ENCODE measurements at places on chromosomes 7 and 10.

DNA sequence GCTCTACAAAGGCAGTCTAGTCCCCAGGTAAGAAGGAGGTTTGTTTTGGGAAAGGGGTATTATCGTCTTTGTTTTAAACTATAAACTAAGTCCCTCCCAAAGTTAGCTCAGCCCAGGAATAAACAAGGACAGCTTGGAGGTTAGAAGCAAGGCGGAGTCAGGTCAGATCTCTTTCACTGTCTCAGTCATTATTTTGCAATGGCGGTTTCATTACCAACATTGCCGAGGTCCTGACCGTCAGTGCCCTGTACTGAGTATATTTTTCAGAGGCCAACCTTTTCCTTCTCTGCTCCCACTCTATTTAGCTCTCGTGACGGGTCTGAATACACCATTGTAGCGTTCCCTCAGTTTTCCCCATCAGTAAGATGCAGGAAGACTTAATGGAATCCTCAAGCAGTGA, 184.5 kb downstream of the PRKCQ start:
- no peak for DNase-seq

- DNase-seq: no peak
Observed at GRCh38 chr10:133129859-133130495, 30.0 kb upstream of the KNDC1 start.

DNA sequence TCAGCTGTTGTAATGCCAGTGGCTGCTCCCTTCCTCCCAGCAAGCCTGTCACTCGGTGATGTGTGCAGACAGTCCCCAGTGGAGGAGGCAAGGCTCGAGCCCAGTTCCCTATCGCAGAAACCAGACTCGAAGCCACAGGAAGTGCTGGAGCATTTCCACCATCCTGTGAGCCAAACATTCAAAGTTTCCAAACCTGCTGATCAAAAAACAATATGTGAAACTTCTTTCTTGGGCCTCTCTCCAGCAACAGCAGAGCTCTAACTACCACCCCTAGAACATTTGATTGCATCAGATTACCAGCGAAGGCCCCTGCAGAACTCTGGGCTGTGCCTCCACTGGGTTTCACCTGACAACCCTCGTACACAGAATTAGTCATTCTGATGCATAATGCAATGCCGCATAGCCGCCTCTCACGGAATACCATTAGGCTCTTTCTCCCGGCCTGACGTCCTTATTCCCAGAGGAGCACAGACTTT, 94.0 kb downstream of the ELMO1 start:
- DNase-seq: peak; percentile 69

GRCh38 chr10:34771525-34771924, 43.6 kb downstream of the PARD3 start:
- no peak for DNase-seq

DNA sequence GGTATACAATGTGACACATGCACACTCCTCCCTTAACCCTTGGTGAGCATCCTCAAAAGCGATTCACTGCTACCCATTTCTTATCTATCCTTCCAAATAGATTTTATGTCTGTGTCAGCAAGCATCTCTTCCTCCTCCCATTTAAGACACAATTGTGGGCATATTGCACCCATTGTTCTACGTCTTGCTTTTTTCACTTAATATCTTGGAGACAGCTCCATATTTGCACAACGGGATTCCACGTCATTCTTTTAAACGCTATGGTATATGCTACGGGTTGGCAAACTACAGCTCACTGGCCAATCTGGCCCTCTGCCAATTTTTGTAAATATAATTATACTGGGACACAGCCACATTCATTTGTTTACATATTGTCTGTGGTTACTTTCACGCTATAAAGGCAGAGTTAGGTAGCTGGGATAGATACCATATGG, 88.6 kb downstream of the RNF216 start:
- peak; percentile 26 for DNase-seq

- no peak for DNase-seq
Observed at GRCh38 chr10:132685101-132685891, 100.7 kb downstream of the NKX6-2 start.

GRCh38 chr7:135240441-135240840, 6.8 kb downstream of the STRA8 start:
- DNase-seq: no peak

- no peak for DNase-seq
Observed at GRCh38 chr10:6926971-6927370, 346.9 kb upstream of the PRKCQ start.

DNA sequence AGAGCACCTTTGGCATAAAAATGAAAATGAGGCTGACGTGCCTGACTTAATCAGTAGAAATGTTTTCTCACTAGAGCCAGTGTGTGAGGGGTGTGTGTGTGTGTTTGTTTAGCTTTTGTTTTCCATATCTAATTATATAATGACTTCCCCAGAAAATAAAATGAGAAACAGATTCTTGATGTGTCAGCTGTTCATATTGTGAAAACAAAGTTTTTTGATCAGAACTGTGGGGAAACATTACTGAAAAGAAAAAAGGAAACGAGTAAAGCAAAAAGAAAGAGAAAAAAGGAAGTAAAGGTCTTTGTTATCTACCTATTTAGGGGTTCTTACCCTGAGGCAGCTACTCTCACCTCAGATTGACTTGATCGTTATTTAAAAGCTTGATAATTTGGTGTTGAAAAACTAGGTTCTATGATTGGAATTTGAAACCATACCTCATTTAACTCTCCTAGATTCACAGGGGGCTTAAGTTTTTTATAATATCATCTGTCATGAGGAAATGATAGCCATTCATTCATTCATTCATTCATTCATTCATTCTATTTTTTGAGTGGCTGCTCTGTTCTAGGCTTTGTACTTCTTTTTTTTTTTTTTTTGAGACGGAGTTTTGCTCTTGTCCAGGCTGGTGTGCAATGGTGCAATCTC, 58.0 kb downstream of the CREM start:
- DNase-seq: no peak

- no peak for DNase-seq
Observed at GRCh38 chr7:155460926-155461613, 3.1 kb downstream of the EN2 start.

- peak; percentile 41 for DNase-seq
Observed at GRCh38 chr7:81482600-81483186, 287.2 kb downstream of the HGF start.

- DNase-seq: no peak
Observed at GRCh38 chr7:16984375-16984774, 102.6 kb upstream of the AGR3 start.

DNA sequence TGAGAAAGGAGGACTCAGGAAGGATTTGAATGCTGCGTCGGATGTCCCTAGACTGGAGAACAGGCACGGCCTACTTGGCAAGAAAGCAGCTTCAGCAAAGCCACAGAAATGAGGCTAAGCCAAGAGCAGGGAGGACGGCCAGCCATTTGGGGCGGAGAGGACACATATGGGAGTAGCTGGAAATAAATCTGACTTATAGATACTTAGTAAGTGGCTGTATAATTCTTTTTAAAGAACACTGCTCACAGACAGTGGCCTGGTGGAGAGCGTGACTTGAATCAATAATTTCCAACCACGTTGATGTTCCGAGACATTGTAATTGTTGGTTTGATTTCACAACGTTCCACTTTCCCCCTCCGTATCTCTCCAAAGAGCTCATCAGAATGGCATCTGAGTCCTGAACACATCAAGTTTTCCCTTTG, 67.7 kb upstream of the JCAD start:
- no peak for DNase-seq

GRCh38 chr7:11795231-11795630, 36.8 kb downstream of the THSD7A start:
- no peak for DNase-seq

GRCh38 chr10:22791665-22792064, 77.3 kb upstream of the PIP4K2A start:
- DNase-seq: no peak

DNA sequence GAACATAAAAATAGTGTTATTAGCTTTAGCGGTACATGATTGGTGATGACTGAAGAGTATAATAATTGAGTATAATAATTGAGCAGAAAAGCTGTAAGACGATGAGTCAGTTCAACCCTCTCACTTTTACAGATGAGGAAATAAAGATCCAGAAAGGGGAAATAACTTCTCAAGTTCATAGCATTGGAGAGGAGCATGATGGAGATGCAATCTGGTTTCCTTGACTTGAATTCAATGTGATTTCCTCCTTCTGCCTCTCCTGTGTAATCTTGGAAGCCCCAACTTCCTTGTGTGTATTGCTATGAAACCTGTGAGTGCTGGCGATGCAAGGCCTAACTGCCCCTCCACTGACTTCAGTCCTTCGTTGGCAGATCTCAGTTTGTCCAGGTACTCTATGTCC, 265.1 kb downstream of the LRMDA start:
- no peak for DNase-seq

GRCh38 chr10:49090189-49090575, 25.1 kb downstream of the VSTM4 start:
- no peak for DNase-seq

DNA sequence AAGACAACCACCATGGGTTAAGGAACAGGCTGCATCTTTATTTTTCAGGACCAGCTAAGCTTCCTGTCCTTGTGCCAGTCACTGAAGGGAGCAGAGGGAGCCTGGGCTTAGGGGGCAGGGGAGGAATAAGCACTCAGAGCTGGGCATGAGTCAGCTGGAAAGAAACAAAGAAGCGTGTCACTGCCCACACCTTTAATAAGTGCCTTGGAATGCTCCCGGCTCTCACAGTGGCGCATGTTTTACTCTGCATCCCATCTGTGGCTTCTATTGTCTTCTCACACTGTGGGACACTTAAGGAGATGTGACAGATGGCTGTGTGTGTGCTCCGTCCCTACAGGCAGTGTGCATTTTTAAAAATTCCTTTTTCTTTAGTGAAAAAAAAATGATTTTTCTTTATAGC, 71.7 kb downstream of the MTURN start:
- no peak for DNase-seq

GRCh38 chr10:2475711-2476217, 591.6 kb upstream of the PFKP start:
- DNase-seq: no peak

GRCh38 chr10:31318382-31318853, 598 bp upstream of the ZEB1 start:
- no peak for DNase-seq

DNA sequence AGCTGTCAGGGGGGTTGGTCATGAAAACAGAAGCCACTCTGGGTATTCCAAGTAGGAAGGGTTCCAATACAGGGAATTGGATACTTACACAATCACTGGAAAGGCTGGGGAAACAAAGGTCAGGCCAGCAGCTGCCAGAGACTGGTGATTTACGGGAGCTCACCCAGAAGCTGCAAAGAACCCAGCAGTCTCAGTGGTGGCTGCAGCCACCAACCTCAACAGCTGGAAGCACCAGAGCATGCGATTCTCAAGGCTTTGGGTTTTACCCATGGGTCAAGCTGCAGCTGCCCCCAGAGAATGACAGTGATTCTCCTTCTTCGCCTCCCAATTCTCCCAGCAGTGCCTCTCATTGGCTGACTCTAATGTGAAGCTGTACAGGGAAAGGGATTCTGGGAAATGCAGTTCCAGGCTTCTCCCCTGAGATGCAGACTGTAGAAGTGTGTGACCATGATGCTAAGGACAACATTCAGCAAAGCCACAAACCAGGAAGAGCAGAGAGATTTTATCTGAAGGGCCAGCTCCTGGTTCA, 107.2 kb upstream of the TCF7L2 start:
- no peak for DNase-seq

- DNase-seq: no peak
Observed at GRCh38 chr7:42886129-42886528, 25.7 kb downstream of the C7orf25 start.

- no peak for DNase-seq
Observed at GRCh38 chr7:4722308-4722707, 40.2 kb downstream of the FOXK1 start.

DNA sequence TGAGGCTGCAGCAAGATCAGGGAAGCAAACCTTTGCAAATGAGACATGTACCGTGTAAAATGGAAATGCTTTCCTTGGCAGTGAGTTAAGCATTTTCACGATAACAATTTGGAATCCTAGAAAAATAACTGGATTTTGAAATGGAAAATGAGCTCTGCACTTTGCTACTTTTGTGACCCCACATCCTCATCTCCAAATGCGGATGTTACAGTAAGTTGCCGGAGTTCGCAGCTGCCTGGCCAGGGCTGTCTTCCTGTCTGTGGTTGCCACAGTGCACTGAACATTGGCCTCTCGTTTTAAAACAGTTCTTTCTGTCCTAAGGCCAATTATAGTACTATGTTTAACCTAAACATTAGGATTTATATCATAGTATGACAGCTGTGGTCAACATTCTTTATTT, 136.2 kb upstream of the FZD8 start:
- DNase-seq: no peak

GRCh38 chr10:27413387-27413786, 90.7 kb upstream of the RAB18 start:
- DNase-seq: no peak

DNA sequence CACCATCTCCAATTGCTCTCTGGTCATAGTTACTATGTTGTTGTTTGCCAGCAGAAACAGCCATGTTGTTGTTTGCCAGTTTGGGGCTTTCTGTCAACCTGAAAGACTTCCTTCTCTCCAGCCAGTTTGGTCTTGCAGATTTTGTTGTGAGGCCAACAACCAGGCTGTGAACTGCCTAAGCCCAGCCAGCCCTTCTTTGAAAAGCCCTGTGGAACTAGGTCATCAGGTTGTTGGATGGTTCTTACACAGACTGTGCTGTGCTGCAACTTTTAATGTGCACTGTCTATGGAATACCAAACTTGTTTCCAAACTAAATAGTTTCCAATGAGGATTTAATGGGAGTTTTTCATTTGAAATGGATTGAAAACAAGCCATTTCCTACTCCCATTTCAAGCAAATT, 592.7 kb upstream of the GALNT17 start:
- no peak for DNase-seq

DNA sequence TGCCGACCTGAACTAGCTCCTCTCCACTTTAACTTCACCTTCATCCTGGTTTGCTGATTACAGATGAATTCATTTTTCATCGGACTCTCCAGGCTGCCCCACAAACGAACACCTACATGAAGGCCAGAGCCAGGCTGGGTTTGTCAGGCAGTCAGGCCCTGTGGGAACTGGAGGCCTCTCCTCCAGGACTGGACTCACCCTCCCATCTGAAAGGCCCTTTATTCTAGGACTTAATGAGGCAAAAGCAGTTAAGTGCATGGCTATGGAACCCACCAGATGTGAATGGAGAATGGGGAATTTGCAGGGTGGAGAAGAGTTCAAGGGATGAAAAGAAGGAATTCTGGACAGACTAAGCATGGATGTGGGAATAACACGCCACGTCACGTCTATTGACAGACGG, 170.8 kb downstream of the ARHGAP12 start:
- DNase-seq: no peak

DNA sequence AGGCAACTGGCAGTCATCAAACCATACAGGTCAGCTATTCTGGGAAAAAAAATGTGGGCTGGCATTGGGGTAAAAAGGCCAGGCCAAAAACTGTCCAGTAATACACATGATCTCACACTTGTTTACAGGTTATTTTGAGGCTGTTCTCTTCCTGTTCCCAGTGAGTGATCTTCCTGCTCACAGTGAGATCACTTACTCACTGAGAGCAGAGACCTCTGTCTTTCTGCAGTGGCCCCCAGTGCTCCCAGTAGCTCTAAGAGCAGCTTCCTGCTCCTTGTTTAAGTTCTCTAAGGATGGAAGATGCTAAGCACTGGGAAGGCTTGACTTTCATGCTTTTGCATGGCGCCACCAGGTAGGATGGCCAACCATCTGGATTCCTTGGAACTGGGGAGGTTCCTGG, 93.5 kb upstream of the KIAA1217 start:
- DNase-seq: no peak

All from NCI-H526 (cell line).